ENCODE measurements at places on chromosomes 13 and 19.

- no peak for DNase-seq
Observed at GRCh38 chr13:54383604-54384003, 1355.0 kb downstream of the OLFM4 start.

- no peak for DNase-seq
Observed at GRCh38 chr19:3057275-3057714, 5.0 kb downstream of the TLE5 start.

GRCh38 chr19:11242025-11242424 lies 2.6 kb downstream of the ANGPTL8 start:
- no peak for DNase-seq

DNA sequence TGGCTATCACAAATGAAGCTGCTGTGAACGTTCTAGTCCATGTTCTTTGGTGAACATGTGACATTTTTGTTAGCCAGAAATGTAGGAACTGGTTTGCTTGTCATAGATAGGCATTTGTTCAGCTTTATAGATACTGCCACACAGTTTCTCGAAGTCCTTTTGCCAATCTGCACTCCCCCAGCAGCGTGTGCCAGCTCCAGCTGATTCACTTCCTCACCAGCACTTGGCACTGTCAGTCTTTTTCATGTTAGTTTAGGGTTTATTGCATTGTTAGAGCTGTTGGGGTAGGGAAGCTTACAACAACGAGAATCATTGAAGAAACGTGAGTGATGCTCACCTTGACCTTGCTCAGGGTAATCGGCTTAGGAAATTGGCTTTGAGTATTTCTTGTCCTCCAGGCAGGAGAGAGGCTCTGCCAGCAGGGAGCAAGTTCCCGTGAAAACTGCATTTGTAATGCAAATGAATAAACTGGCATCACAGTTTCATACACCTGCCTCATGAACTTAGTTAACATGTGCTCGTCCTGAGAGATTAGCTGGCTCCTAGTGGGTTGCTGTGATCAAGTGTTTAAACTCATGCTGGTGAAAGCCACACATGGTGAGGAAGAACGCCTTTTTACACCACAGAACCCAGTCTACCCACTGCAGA lies 83.9 kb downstream of the ING1 start:
- DNase-seq = no peak

DNA sequence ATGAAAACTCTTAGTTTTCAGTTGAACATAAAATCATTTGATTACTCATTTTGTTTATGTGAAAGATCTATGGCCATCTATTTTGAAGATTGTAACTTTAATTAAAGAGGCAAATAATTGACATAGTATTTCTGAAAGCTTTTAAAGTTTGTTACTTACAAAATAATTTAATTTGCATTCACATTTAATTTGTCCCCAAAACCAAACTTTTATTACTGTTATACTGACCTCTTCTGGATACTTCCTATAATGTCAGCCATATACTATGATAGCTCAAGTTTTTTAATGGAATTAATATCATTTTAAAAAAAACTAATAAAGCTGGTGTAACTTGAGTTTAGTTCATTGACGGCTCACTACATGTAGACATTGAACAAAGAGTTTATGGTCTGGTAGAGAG lies 4.9 kb upstream of the SGCG start:
- no peak for DNase-seq

DNA sequence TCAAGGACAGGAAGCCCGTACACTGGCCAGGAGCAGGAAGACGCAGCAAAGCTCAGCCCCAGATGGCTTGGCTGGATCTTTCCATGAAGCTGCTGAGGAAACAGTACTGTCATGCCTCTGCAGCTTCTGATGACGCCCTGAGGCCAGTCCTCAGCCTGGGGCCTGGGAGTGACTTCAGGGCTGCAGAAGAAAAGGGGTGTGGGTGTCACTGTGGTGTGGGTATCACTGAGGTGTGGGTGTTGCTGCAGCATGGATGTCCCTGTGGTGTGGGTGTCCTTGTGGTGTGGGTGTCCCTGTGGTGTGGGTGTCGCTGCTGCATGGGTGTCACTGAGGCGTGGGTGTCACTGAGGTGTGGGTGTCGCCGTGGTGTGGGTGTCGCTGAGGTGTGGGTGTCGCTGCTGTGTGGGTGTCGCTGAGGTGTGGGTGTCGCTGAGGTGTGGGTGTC lies 12.0 kb upstream of the GAS6 start:
- no peak for DNase-seq

DNA sequence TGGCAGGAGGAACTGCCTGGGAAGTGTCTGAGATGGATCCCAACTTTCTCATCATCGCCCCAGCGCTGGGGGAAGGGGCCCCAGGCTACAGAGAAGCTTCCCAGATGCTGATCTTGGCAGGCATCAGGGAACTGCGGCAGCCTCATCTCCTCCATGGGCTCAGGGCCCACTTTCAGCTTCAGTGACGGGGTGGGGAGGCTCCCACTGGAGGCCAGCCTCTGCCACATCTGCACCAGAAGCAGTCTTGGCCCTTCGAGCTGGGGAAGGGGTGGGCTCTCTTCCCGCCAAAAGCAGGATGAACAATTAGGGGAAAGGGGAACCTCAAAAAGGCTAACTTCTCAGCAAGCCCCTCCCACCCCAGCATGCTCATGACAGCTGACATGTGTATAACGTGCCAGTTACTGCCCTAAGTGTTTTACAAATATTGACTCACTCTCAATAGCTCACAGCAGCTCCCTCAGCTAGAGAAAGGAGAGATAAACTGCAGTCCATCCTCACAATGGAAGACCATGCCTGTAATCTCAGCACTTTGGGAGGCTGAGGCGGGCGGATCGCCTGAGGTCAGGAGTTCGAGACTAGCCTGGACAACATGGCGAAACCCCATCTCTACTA lies 7.1 kb upstream of the S1PR2 start:
- no peak for DNase-seq

DNA sequence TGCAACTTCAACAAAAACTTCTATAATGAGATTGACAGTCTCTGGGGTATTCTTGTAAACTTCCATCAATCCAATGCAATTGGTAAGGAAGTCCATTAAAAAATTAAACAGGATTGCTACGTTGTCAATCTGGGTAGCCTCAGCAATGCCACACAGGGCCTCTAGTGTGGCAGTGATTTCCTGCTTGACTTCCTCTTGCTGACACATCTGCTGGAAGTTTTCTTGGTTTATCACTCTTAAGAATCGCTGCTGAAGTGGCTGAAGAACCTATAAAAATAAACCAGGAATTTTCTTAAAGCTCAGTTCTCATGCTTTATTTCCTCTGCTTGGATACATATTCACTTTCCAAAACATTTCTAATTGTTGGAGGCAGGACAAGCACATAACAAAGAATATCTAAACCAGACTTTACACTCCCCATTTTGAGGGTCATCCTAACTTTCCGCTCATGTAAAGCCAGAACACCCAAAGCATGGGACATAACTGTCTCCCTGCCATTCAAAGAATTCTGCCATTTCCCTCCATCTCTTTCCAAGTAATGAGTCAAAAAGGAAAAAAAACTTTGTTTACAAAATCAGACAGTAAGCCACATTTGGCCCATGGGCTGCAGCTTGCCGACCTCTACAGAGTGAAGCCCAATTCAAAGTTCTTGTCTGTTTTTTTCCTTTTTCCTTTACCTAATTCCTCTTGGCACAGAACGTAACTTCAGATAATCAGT lies 23.2 kb upstream of the EEF1AKMT1 start:
- no peak for DNase-seq

- no peak for DNase-seq
Observed at GRCh38 chr19:2171349-2172145, 7.8 kb downstream of the DOT1L start.

DNA sequence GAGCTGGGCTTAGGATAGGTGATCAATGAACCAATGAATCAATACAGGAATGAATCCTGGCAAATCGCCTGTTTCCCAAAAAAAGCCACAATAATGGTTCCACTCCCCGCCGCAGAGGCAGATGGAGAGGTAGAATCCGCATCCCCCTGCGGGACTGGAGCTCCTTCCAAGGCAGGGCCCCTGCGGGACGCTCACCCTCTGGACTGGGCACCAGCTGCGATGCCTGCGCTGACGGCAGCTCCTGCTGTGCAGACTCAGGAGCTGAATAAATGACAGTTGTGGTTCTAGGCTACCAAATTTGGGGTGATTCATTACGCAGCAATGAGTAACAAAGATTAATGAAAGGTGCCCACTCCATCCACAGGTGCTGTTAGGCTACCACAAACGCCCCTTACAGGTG lies 8.8 kb upstream of the CDC34 start:
- no peak for DNase-seq
